ENCODE measurements at places on chromosomes 4 and X.

DNA sequence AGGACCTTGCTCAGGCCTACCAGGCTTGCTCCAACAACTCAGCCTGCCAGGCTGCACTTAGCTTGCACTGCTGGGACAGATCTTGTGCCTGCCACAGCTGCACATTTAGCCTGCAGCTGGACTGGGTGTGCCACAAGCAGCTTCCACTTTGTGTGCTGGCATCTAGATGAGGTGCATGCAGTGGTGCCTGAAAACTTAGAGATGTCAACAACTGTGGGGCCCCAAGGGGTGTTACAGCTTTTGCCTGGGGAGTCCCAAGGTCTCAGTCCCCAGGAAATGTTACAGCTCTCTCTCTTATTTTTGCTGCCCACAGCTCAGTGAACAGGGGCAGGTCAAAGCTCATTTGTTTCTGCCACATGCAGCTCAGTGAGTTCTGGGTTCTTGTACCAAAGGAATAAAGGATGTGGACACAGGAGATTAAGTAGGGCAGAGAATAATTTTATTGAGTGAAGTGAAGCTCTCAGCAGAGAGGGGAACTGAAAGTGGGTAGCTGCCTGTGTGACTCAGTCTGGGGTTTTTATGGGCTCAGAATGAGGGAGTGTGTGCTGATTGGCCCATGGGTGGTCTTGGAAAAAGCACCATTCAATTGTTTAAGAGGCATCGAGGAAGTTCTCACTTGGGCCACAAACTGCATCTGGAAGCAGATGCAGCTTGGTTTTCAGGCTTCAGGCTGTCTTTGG lies 828.3 kb downstream of the TECRL start:
- no peak for DNase-seq

- DNase-seq: peak; percentile 60
These were observed 33.8 kb downstream of the PPARGC1A start for GRCh38 chr4:23855912-23856605.

DNA sequence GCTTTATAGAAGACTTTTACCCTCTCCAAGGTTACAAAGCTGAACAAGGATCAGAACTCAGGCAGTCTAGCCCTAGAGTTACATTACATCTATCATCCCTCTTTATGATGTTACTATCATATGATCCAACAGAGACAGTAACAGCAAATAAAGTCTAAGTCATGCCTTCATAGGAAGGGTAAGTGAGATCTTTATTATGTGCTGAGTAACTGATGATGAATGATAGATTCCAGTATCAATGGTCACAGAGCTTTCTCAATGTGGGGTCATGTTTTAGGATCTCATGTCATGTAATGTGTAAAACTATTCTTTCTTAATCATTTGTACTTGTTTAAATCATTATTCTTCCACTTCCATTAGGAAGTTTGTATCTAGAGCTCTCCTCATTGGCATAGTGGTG lies 22.8 kb downstream of the ELOVL6 start:
- no peak for DNase-seq

- DNase-seq: peak; percentile 17
These were observed 24.2 kb downstream of the CNKSR2 start for GRCh38 chrX:21398426-21398825.

- DNase-seq: no peak
These were observed 101.1 kb downstream of the CBLL2 start for GRCh38 chrX:22373766-22374165.

GRCh38 chr4:8396762-8397406 lies 43.6 kb downstream of the ACOX3 start:
- DNase-seq: no peak

DNA sequence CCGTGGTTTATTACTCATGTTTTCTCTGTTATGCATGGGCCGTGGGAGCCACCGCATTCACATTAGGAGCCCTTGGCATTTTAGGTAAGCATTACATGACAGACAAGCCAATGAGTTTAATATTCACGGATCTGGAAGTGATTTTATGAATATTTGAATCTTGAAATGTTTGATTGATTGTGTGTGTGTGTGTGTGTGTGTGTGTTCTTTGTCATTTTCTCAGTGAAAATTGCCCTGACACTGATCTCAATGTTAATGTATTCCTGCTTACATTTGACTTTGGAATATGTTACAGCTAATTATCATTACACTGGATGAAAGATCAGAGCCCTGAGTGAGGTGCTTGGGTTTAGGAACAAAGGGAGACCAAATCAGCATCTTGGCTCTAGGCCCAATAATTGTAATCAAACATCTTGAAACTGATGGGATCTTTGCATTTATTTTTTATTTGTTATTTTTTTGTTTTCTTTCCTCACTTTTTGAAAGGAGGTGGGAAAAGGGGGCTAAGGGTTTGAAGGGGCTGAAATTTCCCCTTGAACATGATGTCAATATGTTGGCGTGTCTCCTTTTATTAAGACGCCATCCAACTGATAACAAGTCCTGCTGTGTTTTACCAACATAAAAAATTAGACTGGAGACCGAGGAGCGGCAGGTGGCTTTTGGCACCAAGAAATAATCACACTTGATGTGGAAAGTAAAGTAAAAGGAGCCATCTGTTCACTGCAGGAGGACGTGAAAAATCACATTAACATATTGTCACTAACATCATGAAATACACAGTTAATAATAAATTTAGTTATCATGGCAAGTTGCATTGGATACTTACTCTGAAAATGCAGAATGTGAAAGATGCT lies 5.2 kb upstream of the GK2 start:
- no peak for DNase-seq

DNA sequence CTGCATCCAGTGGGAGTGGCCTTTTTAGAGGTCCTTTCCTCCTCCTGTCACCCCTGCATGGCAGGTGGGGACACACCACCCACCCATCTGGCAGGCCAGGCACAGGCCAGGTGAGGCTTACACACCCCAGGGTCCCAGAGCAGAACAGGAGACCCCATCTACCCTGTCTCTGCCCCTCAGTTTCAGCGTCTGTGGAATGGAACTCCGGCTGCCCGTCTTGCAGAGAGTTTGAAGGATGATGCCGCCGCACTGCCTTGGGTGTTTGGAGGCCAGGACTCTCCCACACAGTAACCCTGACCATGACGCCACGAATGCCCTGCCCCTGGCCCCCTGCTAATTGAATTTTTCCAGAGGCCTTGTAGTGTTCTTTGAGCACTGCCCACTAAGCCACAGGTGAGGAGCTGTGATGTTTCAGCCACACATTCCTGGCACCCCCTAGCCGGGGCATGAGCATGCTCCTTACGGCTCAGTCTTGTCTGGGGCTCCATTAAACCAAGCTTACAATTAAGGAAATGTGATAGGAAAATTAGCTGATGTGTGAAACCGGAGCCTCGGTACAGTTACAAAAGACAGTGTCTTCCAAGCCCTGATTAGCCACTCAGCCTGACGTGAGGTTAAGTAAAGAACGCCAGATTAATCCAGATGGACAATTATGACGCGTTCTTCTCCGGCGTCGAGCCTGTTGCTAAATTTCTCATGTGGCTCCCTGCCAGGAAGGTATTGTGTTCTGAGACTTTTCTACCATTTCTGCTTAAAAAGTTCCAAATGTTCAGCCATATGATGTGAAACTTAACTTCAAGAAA lies 39.3 kb downstream of the HMX1 start:
- DNase-seq: no peak

DNA sequence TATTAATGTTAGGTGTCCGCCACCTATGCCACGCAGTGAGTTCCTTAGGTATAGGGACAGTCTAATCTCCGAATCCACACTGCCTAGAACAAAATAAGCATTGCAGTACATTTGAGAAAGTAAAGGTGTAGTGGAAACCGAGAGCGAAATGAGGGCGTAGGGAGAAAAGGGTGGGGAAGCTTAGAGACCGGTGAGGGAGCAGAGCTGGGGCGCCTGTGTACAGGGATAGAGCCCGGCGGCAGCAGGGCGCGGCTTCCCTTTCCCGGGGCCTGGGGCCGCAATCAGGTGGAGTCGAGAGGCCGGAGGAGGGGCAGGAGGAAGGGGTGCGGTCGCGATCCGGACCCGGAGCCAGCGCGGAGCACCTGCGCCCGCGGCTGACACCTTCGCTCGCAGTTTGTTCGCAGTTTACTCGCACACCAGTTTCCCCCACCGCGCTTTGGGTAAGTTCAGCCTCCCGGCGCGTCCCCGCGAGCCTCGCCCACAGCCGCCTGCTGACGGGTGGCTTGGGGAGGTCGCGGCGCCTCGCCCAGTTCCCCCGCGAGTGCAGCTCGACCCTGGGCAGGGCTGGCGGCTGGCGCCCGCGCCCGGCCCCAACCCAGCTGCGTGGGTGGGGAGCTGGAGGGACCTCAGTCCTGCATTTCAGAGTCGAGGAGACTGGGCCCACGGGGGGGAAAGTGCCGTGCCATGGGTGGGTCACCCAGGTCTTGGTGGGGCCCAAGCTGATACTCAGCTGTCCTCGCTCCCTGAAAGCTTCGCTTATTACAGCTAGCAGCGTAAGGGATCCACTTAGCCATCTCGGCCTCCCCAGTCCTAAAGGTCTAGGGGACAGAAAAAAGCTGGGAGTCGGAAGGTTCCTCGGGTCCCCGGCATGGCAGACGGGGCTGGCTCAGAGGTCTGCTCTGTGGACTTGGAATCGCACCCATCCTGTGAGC lies at the start of gene ANXA3:
Gene ANXA3 (plus strand): TSS at position 351 of the 932 bp plus-strand sequence. CDS start 2,704 bp downstream, outside the sequence.
- DNase-seq: no peak

- no peak for DNase-seq
These were observed 2.3 kb upstream of the INTS6L start for GRCh38 chrX:135518161-135518560.
